ENCODE measurements at places on chromosomes 12 and 14. TPM values are rescaled to one million over a fixed set of nuclear protein-coding genes. Genes with fewer than 3 reads are reported as not detected.

PAPLN gene
- 23.8 TPM for total RNA-seq

CMKLR1 gene
- 30.2 TPM for total RNA-seq

FAR2 gene
- 8.2 TPM for total RNA-seq

HPD gene
- total RNA-seq, result 1.6 TPM

B4GALNT3 gene
- 0.16 TPM for total RNA-seq

DNA sequence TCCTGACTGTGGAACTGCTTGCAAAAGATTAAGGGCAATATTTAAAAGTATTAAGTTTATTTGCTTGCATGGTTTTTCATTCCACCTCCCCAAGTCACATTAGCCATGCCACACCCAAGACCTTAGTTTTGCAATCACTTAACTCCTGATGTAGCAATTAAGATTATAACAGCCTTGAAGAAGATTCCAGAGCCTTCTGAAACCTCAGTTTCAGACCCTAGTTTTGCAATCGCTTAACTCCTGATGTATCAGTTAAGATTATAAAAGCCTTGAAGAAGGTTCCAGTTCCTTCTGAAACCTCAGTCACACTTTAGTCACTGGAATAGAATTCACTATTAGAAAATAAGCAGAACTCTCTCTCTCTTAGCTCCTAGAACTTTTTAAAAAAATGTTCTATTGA is 42.7 kb upstream of the DCN start:
- DNase-seq, result no peak

- DNase-seq, result no peak
Observed at GRCh38 chr12:116950628-116951325, 40.0 kb downstream of the FBXW8 start.

- DNase-seq, result no peak
Observed at GRCh38 chr14:104465482-104466390, 113.8 kb upstream of the C14orf180 start.

GRCh38 chr12:69254046-69254445 is 14.7 kb downstream of the CPSF6 start:
- no peak for DNase-seq

GRCh38 chr12:202081-202731 is 11.8 kb downstream of the SLC6A12 start:
- DNase-seq, result peak; percentile 48

DNA sequence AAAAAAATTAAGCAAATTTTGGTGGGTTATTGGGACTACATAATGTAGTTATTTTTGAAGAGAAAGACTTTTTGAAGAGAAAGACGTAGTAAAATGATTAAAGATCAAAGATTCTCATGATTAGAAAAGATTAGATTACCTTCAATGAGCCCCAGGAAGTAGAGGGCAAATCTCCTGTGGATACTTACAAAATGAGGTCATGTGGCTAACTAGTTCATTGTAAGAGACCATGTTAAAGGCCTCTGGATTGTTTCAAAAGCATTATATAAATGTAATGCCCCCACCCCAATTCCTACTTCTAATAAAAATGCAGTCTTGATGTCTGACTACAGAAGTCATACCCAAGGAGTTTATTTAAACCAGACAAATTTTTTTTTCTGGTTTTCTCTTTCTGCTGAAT is 93.3 kb downstream of the ERGIC2 start:
- no peak for DNase-seq

GRCh38 chr12:88538697-88539096 is 41.6 kb downstream of the KITLG start:
- DNase-seq, result no peak

DNA sequence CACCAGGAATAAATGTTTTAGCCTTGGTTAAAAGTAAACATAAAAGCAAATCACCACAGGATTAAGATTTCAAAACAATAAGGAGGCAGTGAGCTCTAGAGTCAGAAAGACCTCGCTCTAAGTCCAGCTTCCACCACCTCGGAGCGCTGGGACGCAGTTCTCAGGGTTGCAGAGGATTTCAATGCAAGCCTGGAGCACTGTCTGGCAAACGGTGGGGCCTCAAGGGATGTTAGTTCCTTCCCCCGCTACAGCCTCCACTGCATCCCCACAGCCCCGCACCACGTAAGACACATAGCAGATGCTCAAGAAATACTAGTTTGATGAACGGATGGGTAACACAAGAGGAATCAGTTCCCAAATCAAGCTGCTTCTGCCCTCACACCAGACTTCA is 39.3 kb upstream of the TMCC3 start:
- DNase-seq, result no peak

DNA sequence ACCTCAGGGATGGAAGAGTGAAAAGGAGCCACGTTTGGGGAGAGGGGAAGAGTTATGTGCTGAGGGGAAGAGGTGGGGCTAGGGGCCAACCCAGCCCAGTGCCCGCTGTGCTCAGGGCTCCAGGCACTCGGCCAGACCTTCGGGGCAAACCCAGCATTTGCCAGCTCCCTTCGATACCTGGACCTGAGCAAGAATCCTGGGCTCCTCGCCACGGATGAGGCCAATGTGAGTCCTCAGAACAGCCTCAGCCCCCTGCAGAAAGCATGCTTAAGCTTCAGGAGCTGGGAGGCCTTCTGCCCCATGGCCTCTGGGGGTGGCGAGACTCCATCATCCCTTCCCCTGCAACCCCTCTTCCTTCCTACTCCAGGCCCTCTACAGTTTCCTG is 5.0 kb downstream of the CARMIL3 start:
- DNase-seq, result no peak

DNA sequence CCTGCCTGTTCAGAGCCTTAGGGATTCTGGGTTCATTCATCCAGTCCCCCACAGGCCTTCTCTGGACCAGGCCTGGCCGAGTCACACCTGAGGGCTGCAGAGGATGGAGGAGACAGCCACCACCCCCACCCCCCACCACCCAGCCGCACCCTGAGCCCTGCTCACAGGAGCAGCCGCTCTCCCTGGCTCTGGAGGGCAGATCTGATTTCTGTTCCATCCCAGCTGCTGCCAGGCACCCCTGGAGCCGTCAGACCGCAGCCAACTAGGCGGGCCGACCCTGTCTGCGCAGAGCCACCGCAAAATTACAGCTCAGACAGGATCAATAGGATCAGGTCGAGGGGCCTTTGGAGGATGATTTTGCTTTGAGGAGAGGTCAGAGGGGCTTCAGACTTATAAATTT is 154.6 kb upstream of the MYL2 start:
- DNase-seq, result no peak

DNA sequence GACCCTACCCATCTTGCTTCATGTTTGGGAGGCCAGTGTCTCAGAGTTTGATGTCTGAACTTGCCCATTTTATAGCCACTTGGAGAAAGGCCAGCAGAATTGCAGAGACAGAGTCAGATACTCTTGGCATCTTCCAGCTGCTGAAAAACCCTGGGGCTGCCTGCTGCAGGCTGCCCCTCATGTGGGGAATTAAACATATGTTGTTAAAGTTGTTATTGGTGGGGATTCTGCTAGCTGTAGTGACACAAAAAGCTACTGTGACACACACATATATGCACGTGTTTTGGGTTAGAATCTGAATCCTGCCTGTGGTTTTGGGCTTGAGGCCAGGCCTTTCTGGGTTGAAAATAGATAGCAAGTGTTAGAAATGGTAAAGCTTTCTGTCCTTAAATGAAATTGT is 1288.4 kb downstream of the AACS start:
- no peak for DNase-seq

DNA sequence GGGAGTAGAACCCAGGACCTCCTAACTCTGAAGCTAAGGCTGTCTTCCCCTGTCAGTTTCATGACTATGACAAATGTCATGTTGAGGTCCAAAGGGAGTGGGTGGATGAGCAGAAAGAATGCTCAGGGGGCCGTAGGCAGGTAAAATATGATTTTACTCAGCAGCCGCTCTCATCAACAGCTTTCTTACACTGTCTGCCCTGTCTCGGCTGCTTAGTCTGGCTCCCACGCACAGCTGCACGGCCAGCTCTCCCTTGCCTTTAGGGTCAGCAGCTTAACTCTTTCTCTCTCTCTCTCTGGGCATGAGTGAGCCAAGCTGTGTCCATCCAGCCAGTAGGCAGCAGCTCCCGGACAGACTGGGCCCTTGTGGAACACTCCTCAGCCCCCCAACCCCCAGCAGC is 95.2 kb downstream of the GCH1 start:
- DNase-seq, result no peak

GRCh38 chr14:106831322-106831720 is 1304.9 kb downstream of the TMEM121 start:
- DNase-seq, result no peak

GRCh38 chr12:2637371-2637770 is 157.4 kb upstream of the FKBP4 start:
- DNase-seq, result peak; percentile 14

- no peak for DNase-seq
Observed at GRCh38 chr14:99231161-99231849, 40.7 kb downstream of the BCL11B start.

DNA sequence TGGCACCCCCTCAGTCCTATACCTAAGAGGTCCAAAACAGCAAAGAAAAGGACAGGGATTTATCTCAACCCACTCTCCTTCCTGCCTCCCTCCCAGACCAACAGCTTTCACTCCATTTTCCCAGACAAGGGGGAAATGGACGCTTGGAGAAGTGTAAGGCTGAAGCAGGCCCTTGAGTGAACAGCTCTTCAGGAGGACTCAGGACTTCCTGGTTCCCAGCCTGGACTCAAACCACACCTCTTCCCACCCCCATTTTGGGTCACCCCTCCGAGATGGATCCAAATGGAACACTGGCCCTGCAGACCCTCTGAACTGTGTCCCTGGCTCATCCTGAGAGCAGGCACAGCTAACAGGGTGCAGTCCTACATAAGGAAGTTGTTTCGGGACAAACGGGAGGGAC is 2.7 kb downstream of the KMT2D start:
- no peak for DNase-seq

DNA sequence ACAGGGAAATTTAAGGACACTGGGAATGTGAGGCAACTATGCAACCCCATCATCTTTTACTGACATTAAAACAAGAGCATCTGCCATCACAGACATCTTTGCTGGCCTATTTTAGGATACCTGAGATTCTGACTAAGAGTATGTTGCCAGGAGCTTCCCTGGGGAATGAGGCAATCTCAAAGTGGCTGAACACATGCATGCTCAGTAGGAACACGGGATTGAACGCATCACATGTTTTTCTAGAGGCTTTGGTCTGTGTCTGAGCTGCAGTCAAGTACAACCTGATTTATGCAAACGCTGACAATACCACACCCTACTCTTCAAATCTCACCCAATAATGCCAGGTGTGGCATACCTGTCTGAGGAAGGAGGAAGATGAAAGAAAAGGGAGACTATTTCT is 416.5 kb downstream of the NELL2 start:
- DNase-seq, result no peak

- no peak for DNase-seq
Observed at GRCh38 chr12:224330-224729, 10.4 kb upstream of the SLC6A12 start.

GRCh38 chr12:6959058-6959804 is 8.1 kb downstream of the PTPN6 start:
- DNase-seq, result no peak

- no peak for DNase-seq
Observed at GRCh38 chr12:69679119-69679518, 20.0 kb downstream of the BEST3 start.

- DNase-seq, result no peak
Observed at GRCh38 chr14:74135426-74135825, 50.7 kb downstream of the LIN52 start.

- DNase-seq, result no peak
Observed at GRCh38 chr14:78308079-78308478, 137.9 kb downstream of the NRXN3 start.

DNA sequence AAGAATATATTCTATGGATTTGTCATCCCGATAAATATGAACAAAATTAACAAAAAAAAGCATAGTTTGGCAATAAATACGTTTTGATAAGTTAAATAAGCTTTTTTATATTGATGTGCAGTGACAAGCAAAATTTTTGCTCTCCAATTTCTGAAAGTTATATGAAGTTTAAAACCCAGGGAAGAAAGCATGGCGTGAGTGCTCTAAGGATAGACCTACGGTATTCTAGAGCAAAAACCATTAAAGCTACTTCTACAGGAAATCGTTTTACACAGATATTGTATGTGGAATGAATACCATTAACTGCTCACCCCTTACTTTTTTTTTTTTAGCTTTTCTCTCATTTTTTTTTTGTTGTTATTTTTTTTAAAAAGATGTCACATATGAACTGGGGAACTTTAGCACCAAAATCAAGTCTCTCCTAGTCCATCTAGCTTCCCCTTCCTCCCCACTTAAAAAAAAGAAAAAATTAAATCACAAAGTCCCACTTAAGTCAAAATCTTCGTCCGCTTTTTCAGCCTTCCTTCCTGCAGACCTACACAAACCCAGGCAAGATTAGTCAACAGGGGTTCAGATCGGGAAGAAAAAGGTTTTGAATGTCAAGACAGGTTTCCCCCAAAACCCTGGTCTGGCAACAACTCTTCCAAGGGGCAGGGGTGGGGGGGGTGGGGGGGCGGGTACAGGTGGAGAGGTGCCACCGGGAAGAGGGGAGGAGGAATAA is 4.4 kb downstream of the ZFP36L1 start:
- no peak for DNase-seq

- DNase-seq, result no peak
Observed at GRCh38 chr12:107567876-107568619, 117.6 kb upstream of the PWP1 start.

All from breast epithelium (tissue), 4 donors.